ENCODE measurements at places on chromosomes 13 and 19.

GRCh38 chr19:48149430-48149829 lies 20.7 kb downstream of the LIG1 start:
- DNase-seq = no peak

GRCh38 chr13:94658926-94659597 lies 53.3 kb downstream of the SOX21 start:
- DNase-seq = no peak

- DNase-seq = no peak
Measured at GRCh38 chr13:105552078-105552477, 983.4 kb downstream of the EFNB2 start.

DNA sequence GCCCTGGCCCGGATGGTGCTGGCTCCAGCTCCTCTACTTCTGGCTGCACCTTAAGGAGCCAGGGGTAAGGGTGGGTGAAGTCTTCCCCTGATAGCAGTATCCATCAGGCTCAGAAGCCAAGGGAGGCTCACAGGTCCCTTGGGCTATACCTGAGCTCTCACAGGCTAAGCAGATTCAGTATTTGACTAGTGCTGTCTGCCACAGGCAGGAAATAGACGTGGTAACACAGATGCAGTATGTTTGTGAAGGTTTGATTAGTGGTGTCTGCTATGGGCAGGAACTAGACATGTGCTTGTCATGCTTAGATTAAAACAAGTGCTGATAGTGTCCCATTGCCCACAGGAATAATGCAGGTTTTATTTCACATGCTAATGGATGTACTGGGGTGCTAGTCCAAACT lies 4.0 kb downstream of the SYT5 start:
- DNase-seq = peak; percentile 28

DNA sequence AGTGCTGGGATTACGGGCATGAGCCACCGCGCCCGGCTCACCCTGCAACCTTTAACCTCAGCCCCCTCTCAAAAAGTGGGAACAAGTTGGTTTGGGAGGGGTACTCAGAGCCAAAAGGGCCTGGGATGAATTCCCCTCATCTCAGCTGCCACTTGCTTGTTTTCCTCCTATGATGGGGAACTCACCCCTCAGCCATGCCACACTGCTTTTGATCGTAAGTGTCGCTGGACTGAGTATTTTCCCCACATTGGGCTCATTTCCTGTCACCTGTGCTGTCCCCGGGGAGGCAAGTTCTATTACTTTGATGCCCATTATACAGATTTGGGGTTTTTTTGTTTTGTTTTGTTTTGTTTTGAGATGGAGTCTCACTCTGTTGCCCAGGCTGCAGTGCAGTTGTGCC lies 6.5 kb downstream of the R3HDM4 start:
- no peak for DNase-seq

DNA sequence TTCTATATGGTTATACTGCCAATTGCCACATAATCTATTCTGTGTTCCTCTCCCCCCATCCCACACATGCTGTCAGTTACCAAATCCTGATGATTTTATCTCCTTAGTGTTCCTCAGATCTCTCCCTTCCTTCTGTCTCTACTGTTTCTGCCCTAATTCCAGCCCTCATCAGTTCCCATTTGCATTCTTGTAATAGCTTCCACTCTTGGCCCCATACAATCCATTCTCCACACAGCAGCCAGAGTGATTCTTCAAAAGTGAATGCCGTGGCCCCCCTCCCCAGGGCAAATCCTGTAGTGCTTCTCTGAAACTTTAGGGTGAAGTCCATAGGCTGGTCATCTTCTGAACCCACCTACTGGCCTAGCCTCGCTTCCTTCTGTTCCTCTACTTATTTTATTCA lies 114.4 kb downstream of the ZAR1L start:
- DNase-seq = no peak

- no peak for DNase-seq
Measured at GRCh38 chr19:7395360-7396066, 46.8 kb downstream of the ARHGEF18 start.

GRCh38 chr19:55257461-55258420 lies 1.1 kb downstream of the PPP6R1 start:
- DNase-seq = no peak

DNA sequence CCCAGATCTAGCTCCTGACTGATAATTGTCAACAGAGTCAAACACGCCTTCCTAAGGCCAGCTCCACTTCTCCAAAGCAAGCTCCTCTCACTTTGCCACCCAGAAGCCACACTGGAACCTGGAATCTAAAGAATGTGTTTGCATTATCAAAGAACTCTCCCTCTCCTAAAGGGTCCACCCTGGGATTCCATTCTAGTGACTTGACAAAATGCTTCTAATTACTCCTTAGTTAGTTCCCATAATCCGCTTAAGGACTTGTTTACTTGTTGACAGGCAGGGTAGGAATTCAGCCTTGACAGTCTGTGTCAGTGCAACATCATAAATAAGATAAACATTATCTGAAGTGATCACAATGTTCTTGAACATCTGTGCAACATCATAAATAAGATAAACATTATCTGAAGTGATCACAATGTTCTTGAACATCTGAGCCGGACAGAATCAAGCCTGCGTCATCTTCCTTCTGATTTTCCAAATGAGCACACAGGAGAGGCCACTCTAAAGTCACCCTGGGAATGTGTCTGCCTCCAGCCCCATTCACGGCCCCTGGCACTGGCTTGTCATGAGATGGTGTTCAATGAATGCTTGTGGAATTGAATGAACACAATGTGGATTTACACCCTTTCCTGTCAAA lies 512.1 kb downstream of the IRS2 start:
- DNase-seq = no peak

- no peak for DNase-seq
Measured at GRCh38 chr13:59461411-59461810, 702.3 kb downstream of the DIAPH3 start.

DNA sequence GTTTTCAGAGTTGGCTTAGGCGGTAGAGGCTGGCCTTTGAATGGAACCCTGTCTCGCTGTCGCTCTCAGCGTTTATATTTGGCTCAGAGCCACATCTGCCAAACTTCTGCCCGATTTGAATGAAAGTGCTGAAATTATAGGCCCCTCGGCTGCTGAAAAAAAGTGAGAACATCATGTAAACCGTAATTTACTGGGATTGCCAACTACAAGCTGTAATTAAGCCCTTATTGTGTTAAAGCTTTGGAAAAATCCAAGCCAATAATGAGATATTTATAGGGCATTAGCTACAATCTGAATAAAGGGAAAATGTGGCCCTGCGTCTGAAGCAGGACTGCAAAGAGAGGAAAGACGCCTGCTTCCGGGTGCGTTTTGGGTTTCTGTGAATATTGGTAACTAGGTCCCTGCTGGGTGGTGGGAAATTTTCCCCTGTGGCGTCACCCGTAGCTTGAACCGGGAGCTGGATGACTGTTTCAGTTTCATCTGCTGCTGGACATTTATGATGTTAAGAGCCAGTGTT lies 9.9 kb downstream of the DNM2 start:
- no peak for DNase-seq

DNA sequence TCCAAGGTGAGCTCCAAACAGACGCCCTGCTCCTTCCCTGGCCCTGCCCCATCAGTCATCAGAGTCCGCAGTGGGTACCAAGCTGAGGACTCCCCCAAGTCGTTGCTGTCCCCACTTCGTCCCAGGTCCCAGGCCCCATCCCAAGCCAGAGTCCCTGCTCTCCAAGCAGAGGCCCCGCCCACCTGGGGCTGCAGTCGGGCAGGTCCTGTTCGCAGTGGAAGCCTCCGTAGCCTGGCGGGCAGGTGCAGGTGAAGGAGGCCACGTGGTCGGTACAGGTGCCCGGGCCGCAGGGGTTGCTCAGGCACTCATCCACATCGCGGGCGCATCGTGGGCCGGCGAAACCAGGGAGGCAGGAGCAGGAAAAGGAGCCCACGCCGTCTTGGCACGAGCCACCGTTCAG lies 19.4 kb downstream of the NOTCH3 start:
- no peak for DNase-seq
